ENCODE measurements at places on chromosomes 7 and 10.
A peak's percentile ranks its signal among the peaks of the same experiment; 100 is the strongest.

DNA sequence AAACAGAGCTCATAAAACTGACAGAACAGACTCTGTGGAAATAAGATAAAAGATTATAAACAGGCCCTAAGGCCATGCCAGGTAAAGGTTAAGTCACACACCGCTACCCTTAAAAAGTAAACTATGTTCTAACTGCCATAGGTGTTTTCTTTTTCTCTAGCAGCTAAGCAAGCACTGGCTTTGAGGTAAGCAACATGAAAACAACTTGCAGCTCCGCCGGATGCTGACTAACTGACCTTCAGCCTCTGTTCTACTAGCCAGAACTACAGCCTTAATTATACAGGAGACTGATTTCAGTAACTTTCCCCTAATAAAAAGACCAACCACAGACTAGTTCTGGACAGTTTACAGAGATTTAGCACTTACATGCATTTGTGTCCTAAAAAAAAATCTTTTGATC lies 708.3 kb downstream of the CCSER2 start:
- DNase-seq = no peak
- H3K36me3 ChIP-seq = no peaks in the 10 kb centered on the region
- H3K4me3 ChIP-seq = no peak overlapping the region
- no peaks in the 10 kb centered on the region for H3K4me1 ChIP-seq

DNA sequence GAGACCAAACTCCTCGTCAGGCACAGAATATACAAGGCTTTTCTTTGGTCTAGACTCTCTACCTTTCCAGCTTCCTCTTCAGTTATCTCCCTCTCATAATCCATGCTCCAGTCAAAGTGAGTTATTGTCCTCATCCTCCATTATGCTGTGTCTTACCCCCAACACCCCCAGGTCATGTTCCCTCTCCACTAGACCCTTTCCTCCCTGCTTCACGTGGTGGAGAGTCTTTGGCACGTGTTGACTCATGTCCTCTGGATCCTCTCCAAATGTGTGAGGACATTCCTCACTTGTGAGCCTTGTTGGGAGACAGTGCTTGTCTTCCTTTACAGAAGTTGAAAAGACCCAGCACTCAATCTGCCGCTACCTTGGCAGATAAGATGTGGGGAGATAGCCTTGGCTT lies 36.0 kb upstream of the DLD start:
- H3K4me1 ChIP-seq = no peaks in the 10 kb centered on the region
- H3K27ac ChIP-seq = no peak overlapping the region
- H3K4me3 ChIP-seq = no peak overlapping the region
- no peaks in the 10 kb centered on the region for H3K36me3 ChIP-seq
- no peaks in the 10 kb centered on the region for H3K27me3 ChIP-seq

DNA sequence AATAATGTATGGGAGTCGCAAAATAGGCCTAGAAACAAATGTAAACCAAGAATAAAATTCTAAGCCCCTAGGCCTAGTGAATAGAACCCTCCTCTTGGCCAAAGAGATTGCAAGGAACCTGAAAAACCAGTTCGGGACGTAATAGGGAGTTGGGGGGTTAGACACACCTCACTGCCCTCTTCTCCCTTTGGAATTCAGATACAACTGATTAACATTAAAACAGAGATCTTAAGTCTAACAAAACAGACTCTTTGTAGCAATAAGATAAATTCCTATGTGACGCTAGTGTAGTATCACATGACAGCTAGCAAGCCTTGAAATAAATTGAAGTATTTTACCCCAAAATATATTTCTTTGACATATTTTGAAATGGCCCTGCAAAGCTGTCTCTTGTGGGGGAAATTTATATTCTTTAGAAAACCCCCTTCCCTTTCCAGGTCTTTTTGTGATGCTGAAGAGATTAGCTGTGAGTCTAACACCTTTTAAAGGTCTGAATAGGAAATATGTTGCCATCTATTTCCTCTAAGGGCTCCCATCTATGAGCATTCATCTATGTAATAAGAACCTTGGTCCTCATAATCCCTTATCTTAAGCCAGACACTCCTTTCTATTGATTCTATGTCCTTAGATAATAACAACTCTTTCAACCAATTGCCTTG lies 623.4 kb upstream of the NRG3 start:
- H3K4me1 ChIP-seq = peaks cover 3% of the 10 kb centered on the region
- no peak for DNase-seq
- H3K27me3 ChIP-seq = no peaks in the 10 kb centered on the region
- no peak overlapping the region for H3K4me3 ChIP-seq

- H3K4me3 ChIP-seq = no peak overlapping the region
- H3K4me1 ChIP-seq = no peaks in the 10 kb centered on the region
- DNase-seq = no peak
- no peak overlapping the region for H3K27ac ChIP-seq
These were observed 31.9 kb downstream of the LRRC18 start for GRCh38 chr10:48907730-48908129.

- no peaks in the 10 kb centered on the region for H3K27me3 ChIP-seq
- H3K27ac ChIP-seq = no peak overlapping the region
- peak; percentile 50 for DNase-seq
- H3K4me3 ChIP-seq = peak overlapping the region; percentile 74
- H3K4me1 ChIP-seq = peaks cover 1% of the 10 kb centered on the region
- no peaks in the 10 kb centered on the region for H3K36me3 ChIP-seq
These were observed 786 bp downstream of the TAF3 start for GRCh38 chr10:7819121-7819460.

DNA sequence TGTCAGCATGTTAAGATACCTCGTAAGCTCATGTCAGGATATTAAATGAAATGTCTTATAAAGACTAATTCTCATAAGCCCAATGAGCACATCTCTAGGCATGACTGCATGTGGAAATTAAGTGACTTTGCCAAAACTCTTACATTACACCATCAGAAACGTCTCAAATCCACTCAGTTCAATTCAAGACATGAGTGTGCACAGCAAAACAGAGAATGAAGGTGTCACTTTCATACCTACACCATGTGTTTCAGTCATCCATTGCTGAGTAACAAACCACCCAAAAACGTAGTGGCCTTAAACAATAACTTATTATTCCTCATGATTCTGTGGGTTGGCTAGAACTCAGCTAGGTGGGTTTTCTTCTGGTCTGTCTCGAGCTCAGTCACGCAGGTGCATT lies 99.8 kb downstream of the ATE1 start:
- no peaks in the 10 kb centered on the region for H3K4me1 ChIP-seq
- H3K27me3 ChIP-seq = no peaks in the 10 kb centered on the region
- no peak overlapping the region for H3K27ac ChIP-seq
- DNase-seq = no peak
- peaks cover 9% of the 10 kb centered on the region for H3K36me3 ChIP-seq

DNA sequence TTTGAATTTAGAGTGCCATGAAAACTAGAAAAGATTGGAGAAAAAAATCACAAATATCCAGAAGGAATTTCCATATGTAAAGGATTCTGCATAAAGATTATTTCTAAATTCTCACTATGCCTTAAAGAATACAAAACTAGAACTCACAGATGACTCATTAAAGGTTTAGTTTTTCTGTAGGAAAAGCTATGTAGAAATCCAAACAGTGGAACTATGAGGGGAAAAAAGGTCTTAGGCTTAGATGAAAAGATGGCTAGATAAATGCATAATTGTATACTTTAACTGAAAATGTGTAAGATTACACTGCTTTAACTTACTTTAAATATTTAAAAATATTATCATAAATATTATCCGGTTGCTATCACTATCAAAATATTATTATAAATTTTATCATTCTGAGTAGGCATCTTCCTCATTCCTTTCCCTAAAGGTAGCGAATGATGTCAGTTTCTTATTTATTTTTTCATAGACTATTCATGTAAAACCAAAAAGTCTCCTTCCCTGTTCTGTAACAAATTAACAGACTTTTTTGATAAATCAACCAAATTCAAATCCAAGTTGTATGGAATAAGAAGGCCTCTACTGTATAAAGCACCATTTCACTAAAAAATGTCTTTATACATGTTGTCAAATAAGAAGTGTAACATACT lies 69.1 kb upstream of the COMTD1 start:
- H3K4me3 ChIP-seq = no peak overlapping the region
- no peaks in the 10 kb centered on the region for H3K4me1 ChIP-seq
- DNase-seq = no peak
- no peaks in the 10 kb centered on the region for H3K36me3 ChIP-seq
- H3K27ac ChIP-seq = no peak overlapping the region

- DNase-seq = no peak
- no peaks in the 10 kb centered on the region for H3K27me3 ChIP-seq
- H3K36me3 ChIP-seq = no peaks in the 10 kb centered on the region
These were observed 551.8 kb downstream of the SORCS3 start for GRCh38 chr10:105192861-105193260.

- no peak for DNase-seq
- H3K27me3 ChIP-seq = peaks cover 10% of the 10 kb centered on the region
- no peaks in the 10 kb centered on the region for H3K36me3 ChIP-seq
These were observed 319 bp upstream of the STX1A start for GRCh38 chr7:73719806-73720169.

GRCh38 chr10:102152545-102152890 lies 329 bp downstream of the NOLC1 start:
- no peaks in the 10 kb centered on the region for H3K27me3 ChIP-seq
- H3K4me1 ChIP-seq = peaks cover 3% of the 10 kb centered on the region
- peak overlapping the region; percentile 97 for H3K27ac ChIP-seq

DNA sequence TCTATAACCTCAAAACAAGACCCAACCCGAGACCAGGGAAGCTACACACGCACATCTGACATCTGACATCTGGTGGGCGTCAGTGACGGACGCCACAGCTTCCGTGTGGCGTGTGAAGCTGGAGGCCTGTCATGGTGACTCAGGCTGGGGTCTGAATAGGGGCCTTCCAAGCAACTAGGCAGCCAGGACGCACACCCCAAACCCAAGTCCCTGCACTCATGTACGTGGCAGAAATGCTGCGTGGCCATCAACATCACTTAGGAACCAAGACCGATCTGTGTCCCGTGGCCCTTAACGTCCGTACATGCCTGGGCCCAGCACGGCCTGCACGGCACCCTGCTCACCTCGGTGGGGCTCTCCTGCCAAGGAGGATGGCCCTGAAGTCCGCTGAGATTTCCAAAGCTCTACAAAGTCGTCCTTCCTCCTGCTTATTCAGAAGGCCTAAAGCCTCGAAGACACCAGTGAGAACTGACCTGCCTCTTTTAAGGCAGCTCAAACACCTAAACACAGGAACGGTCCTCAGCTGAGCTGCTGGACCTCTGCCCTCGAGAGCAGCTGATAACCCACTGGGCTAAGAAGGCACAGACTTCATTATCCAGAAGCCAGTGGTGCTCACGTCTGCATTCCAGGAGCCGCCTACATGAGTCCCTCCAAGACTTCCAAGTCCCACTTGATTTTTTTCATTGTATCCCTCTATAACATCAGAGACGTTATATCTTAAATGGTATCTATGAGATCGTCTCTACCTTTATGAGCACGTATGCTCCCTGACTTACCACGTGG lies 82.5 kb downstream of the DIP2C start:
- H3K27ac ChIP-seq = no peak overlapping the region
- H3K27me3 ChIP-seq = no peaks in the 10 kb centered on the region
- no peak overlapping the region for H3K4me3 ChIP-seq
- peaks cover 8% of the 10 kb centered on the region for H3K4me1 ChIP-seq
